ENCODE measurements at places on chromosomes 13 and 19. TPM values are rescaled to one million over a fixed set of nuclear protein-coding genes. Genes with fewer than 3 reads are reported as not detected.

The UNC13A gene
- total RNA-seq: 1.1 TPM

The LIM2 gene
- total RNA-seq: not detected

The CCDC169 gene
- total RNA-seq: 0.33 TPM

The ZNF699 gene
- total RNA-seq: 2.2 TPM

The KIR3DL1 gene
- total RNA-seq: not detected

The TEX29 gene
- not detected for total RNA-seq

The CEACAM1 gene
- 1.1 TPM for total RNA-seq

The EXOC3L2 gene
- 1.6 TPM for total RNA-seq

The NOVA2 gene
- 1.3 TPM for total RNA-seq

The RNF225 gene
- 0.19 TPM for total RNA-seq

The PLIN5 gene
- total RNA-seq: 0.13 TPM

The KL gene
- total RNA-seq: 0.06 TPM

The EPSTI1 gene
- total RNA-seq: 0.30 TPM

The LYPD3 gene
- 0.21 TPM for total RNA-seq

The MED25 gene
- total RNA-seq: 70.4 TPM

The ZNF577 gene
- total RNA-seq: not detected

The B3GLCT gene
- 5.7 TPM for total RNA-seq

The CNFN gene
- 39.9 TPM for total RNA-seq

The NXNL1 gene
- not detected for total RNA-seq

The TMC4 gene
- total RNA-seq: 0.94 TPM

The ICAM4 gene
- not detected for total RNA-seq

The TTC9B gene
- 0.32 TPM for total RNA-seq

The NR1H2 gene
- total RNA-seq: 55.3 TPM

The S1PR4 gene
- total RNA-seq: 0.12 TPM

The ZNF541 gene
- total RNA-seq: not detected

The PDE4A gene
- total RNA-seq: 4.7 TPM

The PSG3 gene
- total RNA-seq: 0.07 TPM

The KLC3 gene
- 0.62 TPM for total RNA-seq

The NKG7 gene
- not detected for total RNA-seq

The TRPC4 gene
- total RNA-seq: not detected

The MYCBP2 gene
- total RNA-seq: 22.4 TPM

The SULT2A1 gene
- not detected for total RNA-seq

The RFPL4A gene
- total RNA-seq: 0.77 TPM

The CEACAM4 gene
- total RNA-seq: not detected

The SIGLEC12 gene
- total RNA-seq: not detected

The CYP4F2 gene
- 0.04 TPM for total RNA-seq
